HS-5 (cell line): ENCODE measurements at places on chromosomes 7 and 10.
A peak's percentile ranks its signal among the peaks of the same experiment; 100 is the strongest.

DNA sequence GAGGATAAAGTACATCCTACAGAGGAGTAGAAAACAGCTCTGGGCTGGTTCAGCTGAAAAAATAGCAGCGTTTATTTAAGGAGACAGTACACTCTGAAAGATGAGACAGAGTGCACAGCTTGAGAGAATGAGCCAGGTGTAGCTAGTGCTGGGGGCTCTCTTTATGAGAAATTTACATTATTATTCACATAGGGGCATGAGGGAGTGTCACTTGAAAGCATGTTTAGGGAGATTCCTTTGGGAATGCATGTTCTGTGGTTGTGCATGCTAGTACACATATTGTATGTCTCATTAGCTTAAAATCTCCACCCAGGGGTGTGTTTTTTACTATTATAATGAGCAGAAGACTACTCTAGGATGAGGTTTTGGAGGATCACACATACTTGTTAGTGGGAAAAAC, 1224.4 kb downstream of the REEP3 start:
- no peak for DNase-seq

DNA sequence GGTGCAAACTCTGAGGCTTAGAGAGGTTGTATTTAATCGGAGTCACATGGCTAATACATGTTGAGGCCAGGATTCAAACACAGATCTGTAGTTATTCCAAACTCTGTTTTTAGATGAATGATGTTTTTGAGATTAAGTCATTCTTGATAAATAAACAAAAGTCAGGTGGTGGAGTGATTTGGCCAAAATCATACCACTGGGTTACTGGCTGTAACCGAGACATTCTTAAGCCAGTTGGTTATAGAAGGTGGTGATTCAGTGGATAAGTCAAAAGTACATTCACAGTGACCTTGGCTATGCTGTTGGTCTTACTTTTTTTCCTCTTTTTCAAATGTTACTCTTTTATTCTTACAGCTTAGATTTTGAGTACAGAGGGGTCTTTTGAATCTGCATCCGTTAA, 361.4 kb downstream of the KIF20B start:
- no peak for DNase-seq

GRCh38 chr10:98623176-98623575, 176.4 kb upstream of the HPS1 start:
- DNase-seq: no peak

- no peak for DNase-seq
These were observed 954 bp upstream of the MLXIPL start for GRCh38 chr7:73625276-73625675.

DNA sequence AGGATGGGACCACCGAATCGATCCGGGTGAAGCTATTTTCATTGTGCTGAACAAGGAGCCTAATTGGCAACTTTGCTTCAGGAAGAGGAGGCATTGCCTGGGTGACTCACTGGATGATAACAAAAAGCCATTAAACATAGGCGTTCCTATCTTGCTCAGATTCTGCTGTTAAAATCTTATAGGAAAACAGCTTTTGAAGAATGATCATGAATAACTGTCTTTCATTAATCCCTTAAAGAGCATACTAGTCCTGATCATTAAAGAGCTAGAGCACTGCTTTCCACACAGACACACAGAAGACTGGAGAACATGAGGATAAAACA, 174.2 kb upstream of the IMMP2L start:
- no peak for DNase-seq

GRCh38 chr10:36817898-36818297, 307.5 kb upstream of the ANKRD30A start:
- no peak for DNase-seq

GRCh38 chr7:24158975-24159374, 125.0 kb upstream of the NPY start:
- peak; percentile 5 for DNase-seq

DNA sequence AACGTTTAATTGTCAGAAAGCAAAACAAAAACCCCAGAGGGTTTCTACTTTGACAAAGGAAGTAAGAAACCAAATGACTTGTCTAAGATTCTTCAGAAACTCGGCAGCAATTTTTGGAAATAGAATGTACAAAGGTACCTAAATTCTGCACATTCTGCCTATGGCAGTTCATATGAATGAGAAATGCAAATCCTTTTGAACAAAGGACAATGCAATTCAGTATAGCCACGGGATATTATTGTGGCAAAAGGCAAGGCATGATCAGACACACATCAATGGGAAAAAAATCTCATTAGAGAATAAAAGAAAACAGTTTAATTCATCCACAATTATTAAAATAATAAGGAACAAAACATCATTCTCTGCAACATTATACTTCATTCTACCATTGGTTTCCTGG, 93.4 kb downstream of the SEMA3C start:
- DNase-seq: no peak

GRCh38 chr10:1629326-1630198, 107.8 kb downstream of the ADARB2 start:
- DNase-seq: no peak

- DNase-seq: no peak
These were observed 63.7 kb downstream of the TACC2 start for GRCh38 chr10:122052701-122053100.

- DNase-seq: no peak
These were observed 142.2 kb upstream of the VWC2 start for GRCh38 chr7:49631071-49631815.

DNA sequence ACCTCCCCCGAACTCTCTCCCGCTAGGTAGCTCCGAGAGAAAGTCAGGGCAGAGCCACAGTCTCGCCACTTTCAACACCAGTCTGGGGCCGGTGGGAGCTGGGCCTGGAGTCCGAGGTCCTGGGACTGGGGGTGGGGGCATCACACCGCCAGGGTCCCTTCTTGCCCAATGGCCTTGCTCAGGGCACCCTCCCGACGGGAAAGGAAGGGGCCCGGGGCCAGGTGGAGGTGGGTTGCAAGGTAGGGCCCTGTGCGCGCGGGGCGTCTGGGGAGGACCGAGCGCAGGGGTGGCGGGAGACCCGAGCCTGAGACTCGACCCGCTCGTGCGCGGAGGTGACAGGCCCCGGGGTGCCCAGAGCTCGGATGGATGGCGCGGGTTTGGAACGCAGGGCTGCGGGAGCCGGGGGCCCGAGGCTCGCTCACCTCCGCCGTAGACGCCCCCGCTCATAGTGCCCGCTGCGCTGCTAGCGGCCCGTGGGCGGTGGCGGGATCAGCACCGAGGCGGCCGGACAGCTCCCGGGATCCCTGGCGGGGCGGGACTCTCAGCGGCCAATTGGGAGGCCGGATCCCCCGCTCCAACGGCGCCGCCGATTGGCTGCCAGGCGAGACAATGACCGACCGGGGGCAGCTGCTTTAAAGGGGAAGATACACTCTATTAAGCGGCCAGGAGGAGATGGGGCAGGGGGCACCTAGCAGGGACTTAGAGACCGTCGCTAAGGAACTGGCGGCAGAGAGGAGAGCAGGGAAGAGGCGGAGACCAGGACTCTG, at the start of gene ACTL6B:
Gene ACTL6B, minus strand, starts transcription at position 541 of the 767 bp plus-strand sequence. Its CDS starts 94 bp downstream, at position 447.
- DNase-seq: no peak

GRCh38 chr7:69939317-69939716, 341.0 kb downstream of the AUTS2 start:
- DNase-seq: no peak

DNA sequence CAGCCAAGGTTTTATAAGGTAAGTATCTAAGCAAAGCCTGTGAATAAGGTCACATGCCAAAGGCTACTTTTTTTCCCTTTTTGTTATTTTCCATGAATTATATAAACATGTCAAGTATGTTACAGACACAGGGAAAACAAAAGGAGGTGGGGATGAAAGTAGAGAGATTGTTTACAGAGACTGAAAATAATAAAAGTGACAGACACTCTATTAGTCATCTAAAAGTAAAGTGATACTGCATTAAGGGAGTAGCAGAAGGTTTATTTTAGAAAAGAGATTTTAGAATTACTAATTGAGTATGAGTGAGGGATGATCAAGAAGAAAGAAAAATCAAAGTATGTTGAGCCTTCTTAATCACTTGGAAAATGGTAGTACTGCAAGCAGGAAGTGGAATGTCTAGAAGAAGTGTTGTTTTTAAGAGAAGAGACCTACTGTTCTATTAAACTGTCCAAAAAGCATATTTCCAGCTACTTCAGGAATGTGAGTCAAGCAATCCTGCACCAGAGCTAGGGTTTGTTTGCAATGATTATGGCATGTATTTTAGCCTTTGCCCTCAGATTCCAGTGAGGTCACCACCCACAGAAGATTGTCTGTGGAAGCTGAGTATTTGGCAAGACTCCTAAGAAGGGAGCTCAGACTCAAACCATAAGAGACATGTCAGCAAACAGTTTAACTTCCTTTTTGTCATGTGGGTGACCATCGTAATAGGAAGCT, 177.9 kb upstream of the PLXDC2 start:
- peak; percentile 49 for DNase-seq

DNA sequence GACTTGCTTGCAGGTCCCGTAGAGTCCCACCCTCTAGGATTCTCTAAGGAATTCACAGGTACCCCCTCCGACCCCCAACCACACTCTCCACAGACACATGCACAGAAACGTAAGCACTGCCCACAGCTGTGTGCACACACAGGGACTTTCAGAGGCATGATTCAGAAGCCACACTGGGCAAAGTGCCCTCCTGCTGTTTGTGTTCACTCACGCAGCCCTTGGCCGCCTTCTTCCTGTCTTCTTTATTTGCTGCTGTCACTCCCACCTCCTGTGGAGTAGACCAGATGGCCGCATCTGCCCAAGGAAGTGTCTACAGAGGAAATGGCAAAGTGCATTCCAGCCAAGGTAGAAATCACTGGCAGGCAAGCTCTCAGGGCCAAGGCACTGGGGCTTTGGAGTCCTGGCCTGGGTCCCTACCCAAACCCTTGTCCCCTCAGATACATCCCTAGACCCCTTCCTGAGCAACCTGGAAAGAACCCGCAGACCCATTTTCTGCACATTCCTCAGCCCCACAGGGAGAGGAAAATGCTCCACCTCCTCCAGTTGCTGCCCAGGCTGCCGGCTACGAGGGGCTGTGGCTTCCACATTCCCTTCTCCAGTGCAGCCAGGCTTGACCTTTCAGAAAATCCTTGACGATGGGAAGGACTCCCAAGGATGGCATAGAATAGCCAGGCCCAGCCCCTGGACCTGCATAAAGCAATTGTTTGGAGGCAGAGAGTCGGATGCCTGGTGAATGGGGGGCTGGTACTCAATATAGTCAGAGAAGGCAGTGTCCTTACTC, 21.6 kb upstream of the GIMAP8 start:
- DNase-seq: peak; percentile 69

DNA sequence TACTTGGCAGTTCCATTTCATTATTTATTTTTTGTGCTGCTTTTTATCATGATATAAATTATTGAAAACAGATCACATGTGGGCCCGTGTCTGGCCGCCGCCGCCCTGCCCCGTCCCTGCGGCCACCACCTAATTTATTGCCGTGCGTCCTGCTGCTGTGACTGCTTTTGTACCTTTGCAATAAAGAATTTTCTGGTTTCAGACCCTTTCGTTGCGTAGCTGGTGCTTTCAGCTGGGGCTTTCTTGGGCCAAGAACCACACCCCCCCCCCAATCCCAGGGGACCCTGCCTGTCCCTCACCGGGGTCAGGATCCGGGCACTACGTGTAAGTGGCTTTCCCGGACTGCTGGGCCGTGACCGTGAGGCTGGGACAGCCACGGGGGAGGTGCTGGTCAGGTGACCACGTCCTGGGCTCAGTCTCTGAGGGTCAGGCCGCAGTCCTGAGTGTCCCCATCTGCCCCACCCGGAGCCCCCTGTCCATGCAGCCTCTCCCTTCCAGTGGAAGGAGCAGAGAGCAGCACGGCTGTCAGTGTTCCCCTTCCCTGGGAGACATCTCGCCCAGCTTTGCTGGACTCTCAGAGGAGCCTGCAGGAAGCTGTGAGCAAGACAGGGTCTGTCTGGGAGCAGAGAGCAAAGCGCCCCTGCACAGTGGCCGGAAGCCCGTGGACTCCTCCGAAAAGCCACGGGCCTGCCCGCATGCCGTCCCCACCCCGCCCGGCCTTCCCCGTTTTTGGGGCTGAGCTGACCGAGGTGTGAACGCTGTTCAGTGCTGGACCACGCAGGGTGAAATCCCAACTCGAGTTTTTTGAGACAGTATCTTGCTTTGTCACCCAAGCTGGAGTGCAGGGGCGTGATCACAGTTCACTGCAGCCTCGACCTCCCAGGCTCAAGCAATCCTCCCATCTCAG, 12.6 kb downstream of the MAFK start:
- DNase-seq: no peak

GRCh38 chr7:151462306-151462779, 22.4 kb upstream of the CRYGN start:
- no peak for DNase-seq

DNA sequence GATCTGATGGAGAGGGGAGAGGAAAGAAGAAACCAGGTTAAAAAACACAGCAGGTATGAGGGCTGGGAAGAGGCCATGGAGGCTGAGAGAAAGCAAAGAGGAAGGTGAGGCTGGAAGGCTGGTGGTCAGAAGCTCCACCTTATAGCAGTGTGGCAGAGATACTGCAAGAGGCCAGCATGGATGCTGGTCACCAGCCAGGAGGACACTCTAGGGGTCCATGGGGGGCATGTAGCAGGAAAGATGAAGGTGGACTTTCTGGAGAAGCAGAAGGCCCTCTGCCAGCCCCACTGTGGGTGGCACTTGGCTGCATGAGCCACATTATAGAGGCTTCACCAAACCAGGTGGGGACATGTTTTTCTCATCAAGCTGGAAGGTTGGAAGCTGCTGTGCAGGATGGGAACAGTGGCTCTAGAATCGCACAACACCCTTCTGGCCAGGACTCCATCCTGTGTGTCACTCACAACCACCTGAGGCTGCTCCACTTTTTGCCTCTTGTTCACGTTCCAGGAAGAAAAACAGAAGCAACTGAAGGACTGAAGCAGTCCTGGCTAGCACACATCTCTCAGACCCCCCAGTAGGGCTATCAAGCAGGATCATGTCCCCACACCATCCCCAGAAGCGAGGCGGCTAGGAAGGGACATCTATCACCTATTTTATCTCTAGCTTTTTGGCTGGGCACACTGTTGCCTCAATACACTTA, 587.5 kb upstream of the MGMT start:
- DNase-seq: no peak

DNA sequence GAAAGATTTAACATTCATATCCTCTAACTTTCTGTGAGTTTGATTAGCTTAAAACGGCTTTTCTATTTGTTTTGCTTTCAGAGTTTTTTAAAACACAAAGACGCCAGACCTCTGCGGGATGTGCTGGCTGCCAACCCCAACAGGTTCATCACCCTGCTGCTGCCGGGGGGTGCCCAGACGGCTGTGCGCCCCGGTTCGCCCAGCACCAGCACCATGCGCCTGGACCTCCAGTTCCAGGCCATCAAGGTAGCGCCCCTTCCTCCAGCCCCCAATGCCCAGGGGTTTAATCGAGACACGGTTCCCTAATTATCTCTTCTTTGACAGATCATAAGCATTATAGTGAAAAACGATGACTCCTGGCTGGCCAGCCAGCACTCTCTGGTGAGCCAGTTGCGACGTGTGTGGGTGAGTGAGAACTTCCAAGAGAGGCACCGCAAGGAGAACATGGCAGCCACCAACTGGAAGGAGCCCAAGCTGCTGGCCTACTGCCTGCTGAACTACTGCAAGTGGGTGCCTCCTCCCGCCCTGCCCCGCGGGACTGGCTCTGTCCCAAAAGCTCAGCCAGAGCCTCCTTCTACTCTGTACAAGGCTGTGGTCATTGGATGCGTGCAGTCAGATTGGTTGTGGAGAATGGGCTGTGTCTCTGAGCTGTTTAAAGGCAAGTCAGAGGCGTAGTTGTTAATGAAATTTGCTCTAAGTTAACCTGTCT, 71.2 kb downstream of the TRRAP start:
- no peak for DNase-seq

GRCh38 chr7:51062222-51062987, 254.2 kb downstream of the COBL start:
- DNase-seq: no peak

- no peak for DNase-seq
These were observed 438.8 kb upstream of the C7orf33 start for GRCh38 chr7:148151778-148152177.

GRCh38 chr7:116906391-116906790, 44.0 kb downstream of the CAPZA2 start:
- DNase-seq: no peak
